ENCODE measurements at places on chromosomes 12 and 14.

DNA sequence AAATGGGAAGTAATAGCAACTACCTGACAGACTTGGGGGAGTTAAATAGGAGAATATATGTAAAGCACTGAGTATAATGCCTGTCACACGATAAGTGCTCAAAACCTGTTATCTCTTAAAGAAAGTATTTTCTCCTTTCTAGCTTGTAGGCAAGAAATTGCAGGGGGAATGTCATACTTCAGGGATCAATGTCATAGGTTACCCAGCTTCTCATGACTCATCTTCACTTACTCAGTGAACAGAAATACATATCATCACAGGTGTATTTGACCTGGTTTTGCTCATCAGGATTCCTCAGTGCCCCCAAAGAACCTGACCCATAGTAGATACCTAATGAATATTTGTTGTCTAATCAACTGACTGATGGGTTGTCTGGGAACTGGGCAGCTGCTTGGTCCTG lies 285.0 kb upstream of the ATP2B1 start:
- DNase-seq = no peak

DNA sequence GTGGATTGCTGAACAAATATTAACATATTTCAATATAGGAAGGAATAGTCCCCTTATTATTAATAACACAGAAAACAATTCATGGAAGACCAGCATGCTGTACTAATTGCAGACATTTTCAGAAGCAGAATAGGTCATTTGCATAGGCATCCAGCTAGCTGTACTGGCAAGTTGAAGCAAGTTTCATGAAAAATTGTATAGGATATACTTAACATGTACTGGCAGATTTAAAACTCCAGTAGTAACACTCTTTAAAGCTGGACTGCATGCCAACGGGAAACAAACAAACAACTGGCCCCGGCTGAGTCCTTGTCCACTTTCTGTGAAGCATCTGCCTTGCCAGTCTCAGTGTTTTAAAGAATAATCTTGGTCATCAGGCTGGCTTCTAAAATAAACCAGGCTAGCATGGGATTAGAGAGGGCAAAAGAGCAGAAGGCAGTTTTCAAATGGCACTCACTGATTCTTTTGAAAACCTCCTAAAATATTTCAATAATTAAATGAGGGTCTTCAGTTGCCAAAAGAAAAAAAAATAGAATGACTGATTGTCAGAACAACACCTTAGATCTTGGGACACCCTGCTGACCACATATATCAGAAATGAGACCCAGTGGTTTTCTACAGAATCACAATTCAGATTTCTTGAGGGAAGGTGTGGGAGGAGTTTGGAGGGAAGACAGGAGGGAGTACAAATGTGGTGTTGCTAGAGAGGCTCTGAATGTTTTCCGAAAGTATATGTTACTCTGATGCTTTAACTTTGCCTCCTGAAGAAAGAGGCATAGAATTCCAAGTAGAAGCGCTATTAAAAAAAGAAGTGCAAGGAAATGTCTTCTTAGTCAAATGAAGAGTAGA lies 122.5 kb upstream of the KRAS start:
- DNase-seq = no peak

DNA sequence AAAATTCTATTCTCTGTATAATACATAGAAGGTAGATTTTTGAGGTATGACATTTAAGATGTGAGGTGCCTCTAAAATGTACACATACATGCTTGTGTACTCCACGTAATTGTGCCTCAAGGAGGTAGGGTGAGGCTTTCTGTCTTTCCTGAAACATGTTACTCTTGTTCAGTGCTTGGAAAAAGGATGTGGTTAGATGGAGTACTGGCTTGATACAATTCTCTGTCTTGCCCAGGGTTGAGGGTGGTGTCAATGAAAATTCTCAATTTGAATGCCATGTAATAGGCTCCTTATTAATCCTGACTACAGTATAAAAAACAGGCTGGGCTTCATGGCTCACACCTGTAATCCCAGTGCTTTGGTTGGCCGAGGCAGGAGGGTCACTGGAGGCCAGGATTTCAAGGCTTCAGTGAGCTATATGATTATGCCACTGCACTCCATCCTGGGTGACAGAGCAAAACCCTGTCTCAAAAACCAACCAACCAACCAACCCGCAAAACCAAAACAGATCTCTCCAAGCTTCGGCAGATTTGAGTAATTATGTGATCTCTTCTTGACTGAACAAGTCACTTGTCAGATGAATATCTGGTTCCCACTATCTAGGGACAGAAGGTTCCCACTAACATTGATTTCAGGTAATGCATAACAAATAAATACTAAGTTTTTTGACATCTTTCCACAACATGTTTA lies 41.6 kb downstream of the RCOR1 start:
- DNase-seq = no peak

DNA sequence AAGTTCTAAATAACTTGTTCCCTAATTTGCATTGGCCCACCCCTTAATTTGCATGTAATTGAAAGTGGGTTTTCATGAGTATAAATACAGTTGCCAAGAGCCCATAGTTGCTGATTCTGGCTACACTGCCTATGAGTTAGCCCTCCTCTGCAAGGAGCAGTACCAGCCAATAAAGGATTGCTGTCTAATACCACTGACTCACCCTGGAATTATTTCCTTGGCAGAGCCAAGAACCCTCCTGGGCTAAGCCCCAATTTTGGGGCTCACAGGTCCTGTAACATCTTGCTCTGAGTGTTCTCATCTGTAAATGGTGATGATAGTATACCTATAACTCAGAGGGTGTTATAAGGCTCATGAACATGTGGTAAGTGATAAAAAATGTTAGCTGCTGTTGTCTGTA lies 6.8 kb downstream of the TTC8 start:
- DNase-seq = no peak

DNA sequence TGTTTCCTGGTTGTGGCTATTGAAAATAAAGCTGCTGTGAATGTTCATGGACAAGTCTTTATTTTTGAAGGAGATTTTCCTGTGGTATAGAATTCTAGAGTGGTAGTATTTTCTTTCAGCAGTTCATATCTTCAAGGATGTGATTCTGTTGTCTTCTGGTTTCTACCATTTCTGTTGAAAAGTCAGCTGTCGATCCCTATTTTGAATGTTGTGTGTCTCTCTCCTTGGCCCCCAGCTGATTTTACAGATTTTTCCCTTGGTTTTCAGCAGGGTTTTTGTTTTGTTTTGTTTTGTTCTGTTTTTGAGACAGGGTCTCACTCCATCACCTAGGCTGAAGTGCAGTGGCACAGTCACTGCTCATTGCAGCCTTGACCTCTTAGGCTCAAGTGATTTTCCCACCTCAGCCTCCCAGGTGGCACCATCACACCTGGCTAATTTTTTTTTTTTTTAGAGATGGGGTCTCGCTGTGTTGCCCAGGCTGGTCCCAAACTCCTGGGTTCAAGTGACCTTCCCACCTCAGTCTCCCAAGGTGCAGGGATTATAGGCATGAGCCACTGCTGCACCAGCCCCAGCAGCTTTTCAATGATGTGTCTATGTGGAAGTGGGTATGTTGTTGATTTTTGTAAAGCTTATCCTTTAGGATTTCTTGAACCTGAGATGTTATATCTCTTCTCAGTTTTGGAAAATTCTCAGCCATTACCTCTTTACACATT lies 28.1 kb downstream of the CFAP251 start:
- DNase-seq = no peak

GRCh38 chr12:119989361-119989730 lies 310 bp downstream of the BICDL1 start:
- no peak for DNase-seq

DNA sequence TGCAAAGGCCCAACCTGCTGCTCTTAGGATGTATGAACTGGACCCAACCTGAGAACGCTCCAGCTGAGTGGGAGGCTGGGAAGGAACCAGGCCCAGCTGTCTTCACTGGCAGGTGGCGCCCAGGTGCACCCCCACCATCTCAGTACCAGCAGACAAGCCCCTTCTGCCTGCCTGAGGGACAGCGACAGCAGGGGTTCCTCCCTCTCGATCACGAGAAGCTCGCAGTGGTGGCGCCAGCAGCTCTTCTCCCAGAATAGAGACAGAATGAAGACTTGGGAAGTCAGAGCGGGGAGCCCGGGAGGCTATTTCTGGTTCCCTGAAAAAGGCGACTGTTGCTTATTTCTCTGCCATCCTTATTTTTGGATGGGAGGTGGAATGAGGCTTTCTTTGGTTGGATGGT lies 46.5 kb downstream of the CHGA start:
- no peak for DNase-seq

DNA sequence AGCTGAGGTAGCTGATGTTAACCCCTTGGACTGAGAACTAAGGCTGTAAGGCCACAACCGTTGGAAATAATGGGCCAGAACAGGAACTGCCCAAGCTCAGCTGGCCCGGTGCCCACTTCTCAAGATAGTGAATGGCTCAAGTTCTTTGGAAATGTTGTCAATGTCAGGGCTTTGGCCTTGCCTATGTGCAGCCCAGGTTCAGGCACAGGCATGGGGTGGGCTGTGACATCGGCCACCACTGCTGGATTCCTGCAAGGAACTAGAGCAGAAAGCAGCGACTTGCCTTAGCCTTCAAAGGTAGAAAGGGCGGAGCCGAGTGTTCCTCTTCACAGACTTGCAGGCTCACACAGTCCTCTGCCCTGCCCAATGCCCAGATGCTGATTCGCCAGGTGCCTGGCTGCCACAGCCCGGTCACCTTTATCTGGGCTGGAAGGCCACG lies 291.2 kb downstream of the ZFP36L1 start:
- no peak for DNase-seq

GRCh38 chr12:94205822-94206221 lies 57.4 kb downstream of the PLXNC1 start:
- DNase-seq = no peak

DNA sequence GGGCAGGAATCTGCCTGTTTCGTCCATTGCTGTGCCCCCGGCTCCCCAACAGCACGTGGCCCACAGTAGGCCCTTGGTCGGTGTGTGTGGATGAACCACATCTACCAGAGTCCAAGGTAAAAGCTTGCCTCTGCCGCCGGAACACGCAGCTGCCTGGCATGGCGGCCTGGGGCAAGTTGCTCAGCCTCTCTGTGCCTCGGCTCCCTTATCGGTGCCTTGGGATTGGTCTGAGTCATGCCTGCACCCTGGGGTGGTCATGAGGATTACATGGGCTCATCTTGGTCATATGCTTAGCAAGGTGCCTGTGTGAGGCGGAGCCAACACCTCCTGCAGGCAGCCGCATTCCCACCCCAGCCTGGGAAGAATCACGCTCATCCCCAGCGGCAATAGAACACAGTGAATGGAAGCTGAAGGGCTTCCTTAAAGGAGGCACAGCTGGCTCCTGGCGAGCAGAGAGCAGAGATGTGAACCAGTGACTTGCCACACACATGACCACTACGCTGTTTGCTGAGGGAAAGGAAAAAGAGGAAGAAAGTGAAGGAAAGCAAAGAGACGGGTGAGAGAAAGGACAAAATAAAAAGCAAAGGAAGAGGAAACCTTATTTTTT lies 5.5 kb upstream of the SCARB1 start:
- no peak for DNase-seq

GRCh38 chr12:110965574-110965973 lies 45.2 kb upstream of the MYL2 start:
- DNase-seq = no peak

- no peak for DNase-seq
These were observed 956.7 kb upstream of the SEL1L start for GRCh38 chr14:82490397-82490796.

DNA sequence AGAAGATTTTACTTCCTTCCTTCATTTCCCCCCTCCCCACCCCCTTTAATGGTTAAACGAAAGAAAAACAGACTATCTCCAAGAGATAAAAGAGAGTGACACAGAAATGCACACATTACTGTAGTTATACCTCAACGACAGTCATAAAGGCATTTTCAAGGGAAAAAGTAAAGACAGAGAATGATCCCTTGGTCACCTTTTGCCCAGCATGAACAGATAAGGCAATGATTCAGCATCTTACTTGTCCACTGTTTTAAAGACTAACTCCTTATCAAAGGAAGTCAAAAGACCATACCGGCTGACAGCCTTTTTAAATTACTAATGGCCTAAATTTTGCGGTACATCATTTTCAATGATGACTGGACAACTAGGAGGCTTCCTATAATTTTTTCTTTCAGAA lies 326.6 kb downstream of the PAWR start:
- DNase-seq = no peak

GRCh38 chr12:94812345-94812744 lies 162.0 kb upstream of the TMCC3 start:
- no peak for DNase-seq

DNA sequence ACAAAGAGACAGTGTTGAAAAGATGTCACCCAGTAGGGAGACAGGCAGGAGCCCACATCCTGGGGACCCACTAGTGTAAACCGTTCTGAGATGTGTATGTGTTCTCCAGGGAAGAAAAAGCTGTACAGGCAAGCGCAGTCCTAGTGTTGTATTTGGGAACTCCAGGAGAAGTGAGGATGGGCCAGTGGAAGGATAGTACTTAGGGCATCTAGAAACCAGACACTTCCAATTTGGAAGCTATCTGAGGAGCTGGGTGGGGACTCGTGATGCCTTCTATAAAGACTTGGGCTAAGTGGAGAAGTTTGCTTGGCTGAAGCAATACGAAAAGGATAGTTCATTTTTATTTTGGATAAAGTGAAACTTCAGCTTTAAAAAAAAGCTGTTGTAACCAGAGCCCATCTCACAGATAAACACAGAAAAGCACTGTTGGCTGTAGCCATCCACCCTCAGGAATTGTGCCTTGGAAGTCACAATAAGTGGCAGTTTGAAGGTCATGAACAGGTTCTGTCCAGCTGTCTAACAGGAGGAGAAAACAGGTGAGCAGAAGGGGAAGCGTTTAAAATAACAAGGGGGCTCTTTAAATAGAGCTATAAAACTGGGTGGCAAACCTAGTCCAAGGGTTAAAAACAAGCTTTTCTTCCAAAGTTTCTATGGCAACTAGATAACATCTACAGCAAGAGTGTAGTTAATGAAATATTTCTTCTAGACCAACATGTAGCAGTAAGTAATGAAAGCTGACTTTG lies 108.0 kb upstream of the ARHGAP5 start:
- DNase-seq = no peak

GRCh38 chr12:6928022-6928702 lies 403 bp downstream of the ATN1 start:
- no peak for DNase-seq

DNA sequence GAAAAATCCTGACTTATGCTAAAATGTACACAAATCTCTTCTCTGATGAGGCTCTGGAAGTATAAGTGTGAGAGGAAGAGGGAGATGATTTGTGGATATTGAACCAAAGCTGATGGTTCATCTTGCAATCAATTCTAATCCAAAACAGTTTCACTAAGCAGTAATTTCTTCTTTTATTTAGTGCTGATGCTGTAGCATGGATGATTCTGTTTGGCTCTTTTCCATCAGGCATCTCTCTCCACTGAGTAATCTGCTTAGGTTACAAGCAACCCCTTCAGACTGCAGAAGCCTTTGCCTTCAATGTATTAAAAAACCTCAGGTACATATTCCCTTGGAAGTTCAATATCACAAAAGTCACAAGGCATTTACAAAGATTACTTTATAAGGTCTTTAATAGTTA lies 159.1 kb upstream of the CCDC198 start:
- DNase-seq = no peak

- DNase-seq = no peak
These were observed 23.6 kb downstream of the BDKRB1 start for GRCh38 chr14:96279564-96279963.

GRCh38 chr14:23727566-23728335 lies 91.6 kb downstream of the DHRS2 start:
- DNase-seq = no peak

All from activated T-helper 1 cell treated with anti-CD3 and anti-CD28 coated beads, Interleukin-2, amount 50 U/mL, for 16 hours (primary cell).